Adrenal gland (tissue), 19 donors: ENCODE measurements at places on chromosomes 6 and 20.
A peak's percentile ranks its signal among the peaks of the same experiment; 100 is the strongest.

DNA sequence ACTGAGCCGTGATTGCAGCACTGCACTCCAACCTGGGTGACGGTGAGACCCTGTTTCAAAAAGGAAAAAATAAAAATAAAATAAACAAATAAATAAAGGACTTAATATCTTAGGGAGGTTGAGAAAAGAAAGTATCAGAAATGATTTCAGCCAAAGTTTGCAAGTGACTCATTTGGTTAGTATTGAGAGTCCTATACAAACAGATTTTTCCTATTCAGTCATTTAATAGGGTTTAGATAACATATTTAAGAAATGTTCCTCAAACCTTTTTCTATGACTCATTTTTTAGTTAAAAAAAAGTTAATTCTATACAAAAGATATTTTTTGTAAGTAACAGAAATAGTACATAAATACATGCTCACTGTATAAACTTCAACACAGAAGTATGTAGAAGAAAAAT, 235.1 kb downstream of the GJA1 start:
- no peak overlapping the region for H3K4me3 ChIP-seq
- H3K4me1 ChIP-seq: peaks cover 13% of the 10 kb centered on the region
- no peaks in the 10 kb centered on the region for H3K27me3 ChIP-seq
- DNase-seq: no peak

DNA sequence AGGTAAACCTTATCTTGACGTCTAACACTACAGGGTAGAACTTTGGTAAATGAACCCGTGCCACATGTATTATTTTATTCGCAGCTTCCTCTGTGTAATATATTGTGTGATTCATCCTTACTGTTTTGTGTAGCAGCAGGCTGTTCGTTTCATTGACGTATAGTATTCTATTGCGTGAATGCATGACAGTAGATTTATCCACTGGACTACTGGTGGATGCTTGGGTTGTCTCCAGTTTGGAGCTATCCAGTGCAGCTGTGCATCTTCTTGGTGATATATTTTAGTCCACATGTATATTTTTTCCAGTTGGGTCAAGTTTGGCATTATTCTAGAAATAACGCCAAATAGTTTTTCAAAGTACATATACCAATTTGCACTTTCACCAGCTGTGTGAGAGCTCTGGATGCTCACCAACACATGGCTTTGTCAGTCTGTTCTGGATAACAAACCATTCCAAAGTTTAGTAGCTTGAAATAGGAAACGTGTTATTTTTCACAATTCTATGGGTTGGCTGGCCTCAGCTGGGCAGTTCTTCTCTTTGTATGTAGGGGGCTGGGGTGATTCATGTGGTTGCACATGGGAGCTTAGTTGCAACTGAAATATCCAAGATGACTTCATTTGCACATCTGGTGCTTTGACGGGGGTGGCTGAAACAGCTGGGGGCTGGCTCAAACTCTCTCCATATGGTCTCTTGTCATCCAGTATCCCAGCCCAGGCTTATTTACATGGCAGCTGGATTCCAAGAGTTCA, 9.3 kb downstream of the ECT2L start:
- H3K27ac ChIP-seq: no peak overlapping the region
- no peak for DNase-seq
- no peaks in the 10 kb centered on the region for H3K27me3 ChIP-seq
- H3K4me1 ChIP-seq: no peaks in the 10 kb centered on the region
- no peak overlapping the region for H3K4me3 ChIP-seq

DNA sequence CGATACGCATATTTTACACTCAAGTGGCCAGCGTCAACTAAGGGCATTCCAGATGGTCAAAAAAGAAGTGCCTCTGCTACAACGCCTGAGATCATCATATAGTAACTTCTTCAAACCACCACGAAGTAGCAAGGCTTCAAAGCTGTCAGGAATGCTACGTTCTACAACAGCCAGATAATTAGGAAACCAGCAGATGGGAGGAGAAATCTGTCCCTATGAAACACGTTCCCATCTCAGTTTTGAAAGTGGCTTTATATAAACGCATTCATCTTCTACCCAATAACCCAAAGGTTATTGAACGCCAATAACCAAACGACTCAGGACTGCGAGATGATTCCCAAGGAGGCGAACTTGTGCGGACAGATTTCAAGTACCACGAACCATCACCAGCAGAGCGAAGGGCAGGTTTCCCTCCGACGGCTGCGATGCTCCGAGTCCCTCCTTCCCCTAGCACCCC, 1.2 kb downstream of the ABHD12 start:
- no peaks in the 10 kb centered on the region for H3K27me3 ChIP-seq
- H3K27ac ChIP-seq: peak overlapping the region; percentile 87
- H3K4me1 ChIP-seq: peaks cover 5% of the 10 kb centered on the region
- no peak overlapping the region for H3K4me3 ChIP-seq
- peak; percentile 29 for DNase-seq

- H3K27ac ChIP-seq: no peak overlapping the region
- H3K36me3 ChIP-seq: no peaks in the 10 kb centered on the region
- peak; percentile 29 for DNase-seq
- no peaks in the 10 kb centered on the region for H3K27me3 ChIP-seq
- peak overlapping the region; percentile 75 for H3K4me3 ChIP-seq
Observed at GRCh38 chr6:26383624-26384417, 913 bp downstream of the BTN2A2 start.
